ENCODE measurements at places on chromosomes 16 and 17. TPM values are rescaled to one million over a fixed set of nuclear protein-coding genes. Genes with fewer than 3 reads are reported as not detected.

The SDR42E2 gene
- not detected for total RNA-seq

The HES7 gene
- not detected for total RNA-seq

The RHBDL1 gene
- total RNA-seq, result 6.5 TPM

The RDM1 gene
- total RNA-seq, result 0.30 TPM

The MARCHF10 gene
- total RNA-seq, result not detected

The TMEM238L gene
- not detected for total RNA-seq

The WDR45B gene
- 88.5 TPM for total RNA-seq

The PRKCA gene
- 19.6 TPM for total RNA-seq

The ITGAX gene
- not detected for total RNA-seq

The RAB11FIP4 gene
- 0.74 TPM for total RNA-seq

The CARD14 gene
- not detected for total RNA-seq

The NLRC3 gene
- under 0.01 TPM for total RNA-seq

The OMG gene
- total RNA-seq, result not detected

The ANKFN1 gene
- 0.14 TPM for total RNA-seq

The OR3A3 gene
- total RNA-seq, result not detected

The RAMP2 gene
- not detected for total RNA-seq

The MAP2K6 gene
- 0.37 TPM for total RNA-seq

The CLEC18A gene
- 0.32 TPM for total RNA-seq

The GAS2L2 gene
- not detected for total RNA-seq

The PLLP gene
- not detected for total RNA-seq

The CD300H gene
- not detected for total RNA-seq

The CES5A gene
- not detected for total RNA-seq

The RCVRN gene
- total RNA-seq, result not detected

The CNGB1 gene
- total RNA-seq, result not detected

The TNFRSF17 gene
- not detected for total RNA-seq

The ARHGDIA gene
- 379 TPM for total RNA-seq

The CPNE7 gene
- 27.5 TPM for total RNA-seq

The P3H4 gene
- 214 TPM for total RNA-seq

The DNASE1L2 gene
- total RNA-seq, result 1.2 TPM

The ZNF597 gene
- 3.3 TPM for total RNA-seq

The COL1A1 gene
- total RNA-seq, result 2,683 TPM

The TBX2 gene
- total RNA-seq, result 30.0 TPM

The TBC1D3I gene
- not detected for total RNA-seq

The CDK3 gene
- total RNA-seq, result 5.2 TPM

The CDK5R1 gene
- 1.5 TPM for total RNA-seq

Measured in smooth muscle cell of the umbilical artery (primary cell).